RWPE2 (cell line): ENCODE measurements at places on chromosomes 4 and X.

GRCh38 chr4:7227008-7227407 lies 34.7 kb downstream of the SORCS2 start:
- no peak for DNase-seq

GRCh38 chr4:20416800-20417199 lies 165.1 kb downstream of the SLIT2 start:
- no peak for DNase-seq

- no peak for DNase-seq
Measured at GRCh38 chrX:22196149-22196548, 76.6 kb upstream of the CBLL2 start.

DNA sequence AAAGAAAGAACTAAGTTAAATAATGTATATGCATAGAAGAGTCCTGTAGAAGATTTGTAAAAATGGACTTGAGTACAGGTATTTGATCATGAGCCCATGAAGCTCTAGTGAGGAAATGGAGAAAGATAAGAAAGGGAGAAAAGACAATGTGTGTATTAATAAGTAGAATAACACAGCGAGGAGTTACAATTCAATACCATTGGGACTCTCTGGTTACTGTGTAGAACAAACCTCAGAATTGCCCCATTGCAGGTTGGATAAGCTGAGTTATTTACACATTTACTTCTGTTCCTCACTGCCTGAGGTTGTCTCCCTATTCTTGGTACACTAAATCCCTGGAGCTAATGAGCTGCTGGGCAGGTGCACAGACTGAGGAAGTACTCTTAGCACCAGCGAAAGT lies 33.3 kb downstream of the BANK1 start:
- DNase-seq = no peak
